PC-9 (cell line): ENCODE measurements at places on chromosomes 2 and 18.

- no peak for DNase-seq
These were observed 42.1 kb downstream of the RNF152 start for GRCh38 chr18:61850756-61851155.

- no peak for DNase-seq
These were observed 96.6 kb downstream of the MBD2 start for GRCh38 chr18:54127759-54128378.

GRCh38 chr2:20115374-20115773 lies 63.9 kb upstream of the LAPTM4A start:
- DNase-seq, result no peak

GRCh38 chr2:12555012-12555645 lies 161.6 kb upstream of the TRIB2 start:
- peak; percentile 18 for DNase-seq

DNA sequence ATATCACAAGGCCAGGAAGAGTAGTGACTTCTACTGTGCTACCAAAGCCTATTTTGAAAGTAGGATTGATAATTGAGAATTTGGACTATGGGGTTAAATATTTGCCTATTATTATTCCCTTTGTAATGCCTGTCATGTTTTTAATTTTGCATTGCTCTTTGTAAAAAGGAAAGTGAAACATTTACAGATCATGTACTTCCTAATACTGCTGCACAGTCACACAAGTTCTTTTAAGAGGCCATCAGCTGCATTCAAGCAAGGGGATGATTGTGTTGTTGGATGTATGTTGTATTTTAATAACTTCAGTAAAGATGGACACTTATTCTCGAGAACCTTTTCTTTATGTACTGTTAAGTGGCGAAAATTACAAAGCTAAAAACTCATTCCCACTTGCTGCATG lies 70.1 kb downstream of the PLEKHA3 start:
- no peak for DNase-seq

- no peak for DNase-seq
These were observed 82.0 kb upstream of the TTC39C start for GRCh38 chr18:23932385-23933067.

GRCh38 chr18:49168281-49168985 lies 217.7 kb upstream of the SMAD7 start:
- DNase-seq, result no peak

- no peak for DNase-seq
These were observed 252.4 kb downstream of the FSIP2 start for GRCh38 chr2:185990861-185991525.

GRCh38 chr2:207895274-207895860 lies 125.7 kb upstream of the FZD5 start:
- no peak for DNase-seq

GRCh38 chr2:2271469-2271941 lies 59.6 kb downstream of the MYT1L start:
- no peak for DNase-seq

GRCh38 chr2:47257946-47258348 lies 102.8 kb upstream of the STPG4 start:
- no peak for DNase-seq

DNA sequence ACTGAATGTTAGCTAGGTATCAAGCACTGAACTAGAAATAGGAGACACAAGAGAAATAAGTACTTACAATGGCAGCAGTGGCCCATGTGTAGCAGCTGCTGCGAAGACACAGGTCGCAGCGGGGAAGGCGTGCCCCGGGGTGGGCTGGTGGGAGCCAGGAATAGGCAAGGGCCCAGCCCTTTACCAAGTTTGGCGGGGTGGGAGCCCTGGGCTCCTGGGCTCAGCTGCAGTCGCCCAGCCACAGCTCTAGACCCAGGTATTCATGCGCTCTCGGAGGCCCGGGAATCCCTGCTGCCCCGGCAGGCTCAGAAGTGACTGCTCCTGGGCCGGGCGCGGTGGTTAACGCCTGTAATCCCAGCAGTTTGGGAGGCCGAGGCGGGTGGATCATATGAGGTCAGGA lies 1287.3 kb downstream of the CNTNAP5 start:
- no peak for DNase-seq

DNA sequence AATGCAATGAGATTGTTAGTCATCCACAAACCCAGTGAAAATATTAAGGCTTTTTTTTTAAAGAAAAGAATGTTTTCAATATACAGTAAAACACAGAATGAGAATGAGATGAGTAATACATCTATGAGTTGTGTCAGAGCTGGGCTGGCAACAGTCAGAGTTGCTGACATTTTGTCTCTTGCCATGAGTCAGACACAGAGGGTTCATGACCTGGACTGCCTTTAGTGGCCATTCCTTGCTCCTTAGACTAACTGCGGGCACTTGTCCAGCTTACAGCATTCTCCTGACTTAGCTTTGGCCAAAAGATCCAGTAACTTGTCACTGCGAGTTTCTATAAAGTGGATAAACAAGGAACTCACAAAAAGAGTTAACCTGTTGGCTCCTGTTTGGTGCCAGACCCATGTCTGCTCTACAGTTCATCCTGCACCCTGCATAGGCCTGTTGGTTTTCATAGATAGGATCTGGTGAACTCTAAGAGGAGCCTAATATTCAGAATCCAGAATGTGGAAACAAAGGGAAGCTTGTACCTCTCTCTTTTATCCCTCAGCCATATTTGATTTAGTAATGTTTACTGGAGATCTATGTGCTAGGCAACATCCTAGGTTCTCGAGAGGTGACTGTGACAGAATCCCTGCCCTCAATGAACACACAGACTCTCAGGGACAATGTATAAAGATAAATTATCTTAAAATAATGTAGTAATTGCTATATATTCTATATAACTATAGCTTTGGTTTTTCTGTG lies 391.5 kb upstream of the VWC2L start:
- DNase-seq, result peak; percentile 85

DNA sequence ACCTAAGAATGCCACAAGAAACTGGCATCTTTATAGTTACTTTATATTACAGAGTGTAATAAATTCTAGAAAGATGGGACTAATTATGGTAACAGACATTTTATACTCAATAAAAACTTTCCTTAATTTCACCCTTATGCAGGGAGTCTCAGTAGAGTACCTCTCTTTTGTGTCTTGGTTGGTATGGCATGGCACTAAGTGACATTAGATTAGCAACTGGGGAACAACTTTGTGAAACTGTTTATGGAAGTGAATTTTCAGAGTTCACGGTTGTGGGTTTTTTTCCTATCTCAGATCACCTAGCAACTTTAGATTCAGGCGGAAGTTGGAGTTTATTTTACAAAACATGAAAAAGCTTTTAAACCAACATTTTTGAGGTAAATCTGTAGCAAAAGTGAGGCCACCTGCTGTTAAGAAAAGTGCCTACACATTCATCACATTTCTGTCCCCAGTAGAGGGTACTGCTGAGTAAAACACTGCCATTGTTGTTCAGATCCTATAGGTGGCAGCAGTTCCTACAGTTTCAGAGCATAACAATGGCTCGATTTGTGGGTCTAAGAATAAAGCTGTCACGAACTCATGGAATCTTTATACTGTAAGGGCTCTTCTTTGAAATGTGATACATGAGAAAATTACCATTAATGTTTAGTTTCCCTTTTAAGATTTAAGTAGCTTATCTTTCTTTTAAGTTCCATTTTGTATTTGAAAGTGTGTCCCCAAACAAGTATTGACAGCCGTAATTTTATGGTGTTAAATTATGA lies 117.6 kb downstream of the CAMKMT start:
- DNase-seq, result peak; percentile 83

- DNase-seq, result no peak
These were observed 691.2 kb downstream of the EPHA4 start for GRCh38 chr2:220880623-220881596.

GRCh38 chr2:188134241-188134640 lies 157.4 kb upstream of the GULP1 start:
- DNase-seq, result no peak

DNA sequence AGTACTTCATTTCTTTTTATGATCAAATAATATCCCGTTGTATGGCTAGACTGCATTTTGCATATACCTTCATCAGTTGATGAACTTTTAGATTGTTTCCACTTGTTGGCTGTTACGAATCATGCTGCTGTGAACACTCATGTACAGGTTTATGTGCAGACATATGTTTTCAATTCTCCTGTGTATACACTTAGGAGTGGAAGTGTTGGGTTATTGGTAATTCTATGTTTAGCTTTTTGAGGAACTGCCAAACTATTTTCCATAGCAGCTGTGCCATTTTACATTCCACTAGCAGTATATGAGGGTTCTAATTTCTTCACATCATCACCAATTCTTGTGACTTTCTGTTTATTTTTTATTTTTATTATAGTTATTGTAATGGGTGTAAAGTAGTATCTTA lies 32.1 kb upstream of the LCLAT1 start:
- DNase-seq, result no peak

- DNase-seq, result no peak
These were observed 217.6 kb upstream of the FN1 start for GRCh38 chr2:215653344-215654030.

GRCh38 chr2:176934869-176935415 lies 277.7 kb upstream of the HNRNPA3 start:
- no peak for DNase-seq

- DNase-seq, result no peak
These were observed 14.8 kb downstream of the NPPC start for GRCh38 chr2:231911381-231911780.

- no peak for DNase-seq
These were observed 55.9 kb upstream of the SP3 start for GRCh38 chr2:174020926-174021662.

DNA sequence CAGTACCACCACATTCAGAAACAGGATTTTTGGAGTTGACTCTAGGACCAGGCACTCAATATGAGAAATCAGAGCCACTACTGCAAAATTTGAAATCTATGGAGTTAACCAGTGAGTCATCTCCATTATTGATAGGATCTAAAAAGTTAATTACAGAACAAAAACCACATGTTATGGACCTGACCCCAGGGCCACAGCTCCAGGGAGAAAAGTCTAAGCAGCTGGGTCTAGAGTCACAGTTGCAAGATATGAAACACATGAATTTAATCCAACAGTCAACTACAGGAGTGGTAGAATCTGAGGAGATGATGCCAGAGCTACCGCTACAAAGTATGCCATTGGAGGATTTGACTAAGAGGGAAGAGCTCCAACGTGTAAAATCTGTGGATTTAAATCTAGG lies 13.4 kb upstream of the ZNF512 start:
- no peak for DNase-seq

- DNase-seq, result no peak
These were observed 103.1 kb upstream of the ZC3H15 start for GRCh38 chr2:186382932-186383331.

GRCh38 chr18:6591491-6591890 lies 138.0 kb upstream of the ARHGAP28 start:
- DNase-seq, result no peak

DNA sequence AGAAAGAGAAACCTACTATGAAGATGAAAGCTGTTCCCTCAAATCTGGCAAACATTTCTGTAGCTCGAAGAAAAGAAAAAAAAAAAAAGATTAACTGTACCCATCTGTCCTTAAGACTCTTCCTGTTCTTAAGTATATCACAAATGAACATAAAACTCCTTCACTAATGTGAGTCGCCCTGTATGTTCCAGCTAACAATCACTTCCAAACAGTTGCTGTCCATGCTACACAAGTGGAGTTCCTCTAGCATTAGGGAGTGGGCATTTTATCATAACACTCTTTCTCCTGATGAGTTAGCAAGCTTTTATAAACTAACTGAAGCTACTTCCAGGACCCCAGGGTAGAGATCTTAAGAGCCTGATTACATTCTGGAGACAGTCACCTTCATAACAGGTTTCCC lies 5.8 kb downstream of the CUL3 start:
- no peak for DNase-seq

- no peak for DNase-seq
These were observed 415.7 kb upstream of the FIGN start for GRCh38 chr2:164151522-164151921.

GRCh38 chr2:237269138-237269875 lies 144.7 kb downstream of the COL6A3 start:
- DNase-seq, result no peak

GRCh38 chr2:9285385-9285920 lies 78.8 kb downstream of the ASAP2 start:
- no peak for DNase-seq

- no peak for DNase-seq
These were observed 23.4 kb upstream of the TANK start for GRCh38 chr2:161136696-161137324.

- DNase-seq, result no peak
These were observed 78.2 kb downstream of the STK39 start for GRCh38 chr2:168169097-168169745.

- no peak for DNase-seq
These were observed 204.3 kb upstream of the CCDC150 start for GRCh38 chr2:196435189-196435588.

- no peak for DNase-seq
These were observed 114.0 kb downstream of the DSEL start for GRCh38 chr18:67402543-67402942.

DNA sequence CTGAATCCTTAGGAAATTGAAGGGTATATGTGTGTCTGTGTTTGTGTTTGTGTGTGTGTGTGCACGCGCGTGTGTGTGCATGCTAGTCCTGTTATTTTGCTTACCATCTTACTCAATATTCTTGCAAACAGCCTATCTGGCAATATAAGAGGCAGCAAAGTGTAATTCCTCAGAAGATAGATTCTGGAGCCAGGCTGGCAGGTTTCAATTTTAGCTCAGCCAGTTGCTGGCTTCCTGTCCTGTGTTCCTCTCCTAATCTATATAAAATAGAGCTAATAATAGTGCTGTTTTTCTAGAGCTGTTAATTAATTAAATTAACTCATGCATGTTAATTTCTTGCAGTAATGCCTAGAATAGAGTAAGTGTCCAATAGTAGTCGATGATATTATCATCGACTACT lies 256.2 kb downstream of the PIK3C3 start:
- no peak for DNase-seq

DNA sequence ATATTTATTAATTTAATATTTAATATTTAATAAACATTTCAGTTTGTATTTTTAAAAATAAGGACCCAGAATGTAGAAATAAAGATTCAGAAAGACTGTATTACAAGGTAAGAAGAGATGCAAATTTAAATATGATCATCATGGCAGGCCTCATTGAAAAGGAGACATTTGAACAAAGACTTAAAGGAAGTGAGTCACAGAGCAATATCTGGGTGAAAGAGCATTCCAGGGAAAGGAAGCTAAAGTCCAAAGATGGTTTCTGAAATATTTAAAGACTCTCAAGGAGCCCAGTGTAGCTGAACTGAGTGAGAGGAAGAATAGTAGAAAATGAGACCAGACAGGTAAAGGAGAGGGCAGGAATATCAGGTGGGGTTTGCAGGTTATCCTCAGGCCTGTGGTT lies 5.9 kb downstream of the SCYGR4 start:
- no peak for DNase-seq

DNA sequence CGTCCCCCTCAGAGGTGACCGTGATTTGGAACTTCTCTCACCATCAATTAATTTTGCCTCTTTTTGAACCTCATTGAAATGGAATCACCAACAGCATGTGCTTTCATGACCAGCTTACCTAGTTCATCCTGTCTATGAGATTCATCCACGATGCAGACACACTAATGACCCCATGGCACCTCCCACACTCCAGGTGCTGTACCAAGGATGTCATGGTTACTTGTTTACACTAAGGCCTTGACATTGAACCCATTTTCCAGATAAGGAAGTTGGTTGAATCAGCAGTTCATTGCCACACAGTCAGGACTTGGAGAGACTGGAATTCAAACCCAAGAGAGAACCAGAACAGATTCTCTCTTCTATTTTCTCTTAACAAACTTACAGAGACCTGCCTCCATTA lies 139.0 kb downstream of the ZFP36L2 start:
- no peak for DNase-seq

- DNase-seq, result no peak
These were observed 394.1 kb downstream of the TRIB2 start for GRCh38 chr2:13110825-13111224.

- DNase-seq, result no peak
These were observed 140.0 kb upstream of the SERTAD2 start for GRCh38 chr2:64793701-64794100.

GRCh38 chr2:120293096-120294007 lies 40.7 kb downstream of the RALB start:
- DNase-seq, result no peak
